Right atrium auricular region (tissue), 2 donors: ENCODE measurements at places on chromosomes 1 and 21. TPM values are rescaled to one million over a fixed set of nuclear protein-coding genes. Genes with fewer than 3 reads are reported as not detected.

The TOR1AIP1 gene
- total RNA-seq, result 66.7 TPM

The AUNIP gene
- total RNA-seq, result not detected

The TMEM61 gene
- total RNA-seq, result not detected

The ARL8A gene
- 41.6 TPM for total RNA-seq

The HPDL gene
- not detected for total RNA-seq

The OVAAL gene
- 0.70 TPM for total RNA-seq

The MTMR11 gene
- 9.6 TPM for total RNA-seq

GRCh38 chr1:117672756-117673155 is 66.9 kb downstream of the TENT5C start:
- no peak for DNase-seq
- H3K36me3 ChIP-seq, result no peaks in the 10 kb centered on the region
- no peak overlapping the region for H3K4me3 ChIP-seq
- H3K27ac ChIP-seq, result peak overlapping the region; percentile 73

- no peaks in the 10 kb centered on the region for H3K27me3 ChIP-seq
- peak; percentile 90 for DNase-seq
- H3K4me1 ChIP-seq, result peaks cover 33% of the 10 kb centered on the region
- H3K36me3 ChIP-seq, result peaks cover 9% of the 10 kb centered on the region
Observed at GRCh38 chr1:154326546-154327465, 1.5 kb downstream of the ATP8B2 start.

GRCh38 chr1:119732465-119733168 is 20.9 kb downstream of the PHGDH start:
- H3K4me1 ChIP-seq, result peaks cover 17% of the 10 kb centered on the region
- H3K36me3 ChIP-seq, result no peaks in the 10 kb centered on the region
- no peaks in the 10 kb centered on the region for H3K27me3 ChIP-seq

GRCh38 chr1:226788965-226789364 is 49.9 kb upstream of the ITPKB start:
- no peaks in the 10 kb centered on the region for H3K27me3 ChIP-seq
- DNase-seq, result no peak
- H3K4me1 ChIP-seq, result no peaks in the 10 kb centered on the region
- H3K27ac ChIP-seq, result no peak overlapping the region
- H3K36me3 ChIP-seq, result no peaks in the 10 kb centered on the region

DNA sequence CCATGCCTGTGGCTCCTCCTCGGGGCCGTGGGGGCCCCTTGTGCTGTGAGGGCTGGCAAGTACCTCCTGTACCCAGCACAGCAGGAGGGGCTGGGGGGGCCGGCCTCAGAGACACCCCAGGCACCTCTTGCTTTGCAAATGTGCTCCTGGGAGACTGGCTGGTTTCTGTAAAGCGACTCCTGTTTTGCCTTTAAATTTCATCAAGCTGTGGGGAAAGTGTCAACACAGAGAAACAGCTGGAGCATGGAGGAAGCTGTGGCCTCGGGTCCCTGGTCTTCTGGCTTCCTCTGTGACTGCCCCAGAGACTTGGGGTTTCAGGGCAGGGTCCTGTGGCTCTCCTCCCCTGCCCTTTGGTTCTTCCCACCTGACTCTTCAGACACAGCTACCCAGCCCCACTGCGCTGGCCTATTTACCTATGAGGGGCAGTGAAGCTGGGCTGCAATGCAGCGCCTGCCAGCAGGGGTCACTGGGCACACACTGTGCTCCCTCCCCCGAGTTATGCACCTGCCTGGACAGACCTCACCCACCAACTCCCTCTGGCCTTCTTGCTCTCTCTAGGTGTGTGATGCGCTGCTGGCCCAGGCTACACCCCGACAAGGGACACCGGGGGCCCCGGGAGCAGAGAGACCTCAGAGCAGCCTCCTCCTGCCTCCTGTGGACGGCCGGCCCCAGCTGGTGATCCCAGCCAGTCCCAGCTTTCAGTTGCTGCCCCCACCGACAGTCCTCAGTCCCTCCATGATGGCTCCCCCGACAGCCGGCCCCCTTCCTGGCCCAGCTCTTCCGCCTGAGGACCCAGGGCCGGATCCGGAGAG is 17.6 kb upstream of the PEX10 start:
- no peaks in the 10 kb centered on the region for H3K36me3 ChIP-seq
- H3K27ac ChIP-seq, result no peak overlapping the region
- DNase-seq, result no peak
- H3K4me3 ChIP-seq, result no peak overlapping the region
- H3K27me3 ChIP-seq, result no peaks in the 10 kb centered on the region

DNA sequence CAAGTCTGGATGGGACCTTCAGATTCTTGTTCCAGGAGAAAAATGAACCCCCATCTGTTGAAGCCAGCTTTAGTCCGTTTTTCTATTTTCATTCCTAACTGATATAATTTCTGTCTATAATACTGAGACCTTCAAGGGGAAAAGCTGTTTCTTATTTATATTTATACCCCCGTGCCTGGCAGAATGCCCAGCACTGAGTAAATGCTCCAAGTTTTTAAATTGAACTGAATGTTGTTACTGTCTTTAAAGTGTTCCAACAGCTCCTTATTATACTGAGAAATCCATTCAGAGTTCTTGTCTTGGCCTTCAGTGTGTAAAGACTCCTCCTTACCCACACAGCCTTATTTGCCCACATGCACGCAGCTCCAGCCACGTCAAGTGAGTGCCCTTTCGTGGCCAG is 178.6 kb upstream of the HMGB4 start:
- no peaks in the 10 kb centered on the region for H3K27me3 ChIP-seq
- no peak overlapping the region for H3K4me3 ChIP-seq
- H3K4me1 ChIP-seq, result no peaks in the 10 kb centered on the region
- H3K36me3 ChIP-seq, result no peaks in the 10 kb centered on the region
- no peak for DNase-seq

DNA sequence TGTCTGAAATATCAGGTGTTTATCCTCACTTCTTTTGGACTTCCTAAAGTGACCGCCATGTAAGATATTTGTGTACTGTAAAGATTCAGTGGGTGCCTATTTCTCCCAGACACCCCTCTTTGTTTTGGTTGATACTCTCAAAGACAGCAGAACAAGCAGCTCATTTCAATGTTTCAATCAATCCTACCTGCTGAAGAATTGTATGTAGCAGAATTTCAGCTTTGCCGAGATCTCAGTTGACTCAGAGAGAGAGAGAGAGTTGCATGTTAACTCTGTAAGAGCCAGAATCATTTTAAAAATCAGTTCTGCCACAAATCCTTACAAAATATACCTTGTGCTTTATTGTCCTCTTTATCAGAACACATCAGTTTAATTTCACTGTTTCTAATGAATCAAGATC is 987.3 kb downstream of the ADGRL2 start:
- no peak overlapping the region for H3K4me3 ChIP-seq
- H3K4me1 ChIP-seq, result no peaks in the 10 kb centered on the region
- no peak overlapping the region for H3K27ac ChIP-seq
- H3K36me3 ChIP-seq, result no peaks in the 10 kb centered on the region
- H3K27me3 ChIP-seq, result no peaks in the 10 kb centered on the region

- no peak overlapping the region for H3K27ac ChIP-seq
- no peaks in the 10 kb centered on the region for H3K4me1 ChIP-seq
- peak; percentile 42 for DNase-seq
- H3K36me3 ChIP-seq, result no peaks in the 10 kb centered on the region
- H3K27me3 ChIP-seq, result no peaks in the 10 kb centered on the region
Observed at GRCh38 chr1:225677350-225678124, 24.6 kb upstream of the ENAH start.

DNA sequence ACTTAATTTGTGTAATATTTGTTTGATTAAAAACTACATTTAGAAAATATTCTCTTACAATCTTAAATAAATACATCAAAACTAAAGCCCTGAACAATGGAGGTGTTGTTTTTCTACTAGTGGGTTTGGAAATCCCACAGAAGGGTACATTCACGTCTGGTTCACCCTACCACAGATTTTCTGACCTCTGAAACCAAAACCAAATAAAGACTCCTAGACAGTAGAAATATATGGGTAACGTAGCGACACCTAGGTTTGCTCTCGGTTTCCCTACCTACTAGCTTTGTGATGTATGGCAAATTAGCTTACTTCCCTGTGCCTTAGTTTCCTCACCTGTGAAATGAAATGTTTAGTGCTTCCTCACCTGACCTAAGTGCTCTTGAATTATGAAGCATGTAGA is 312.6 kb downstream of the DPYD start:
- H3K36me3 ChIP-seq, result no peaks in the 10 kb centered on the region
- H3K27me3 ChIP-seq, result no peaks in the 10 kb centered on the region
- no peaks in the 10 kb centered on the region for H3K4me1 ChIP-seq

GRCh38 chr21:29546071-29546470 is 247.3 kb downstream of the BACH1 start:
- no peaks in the 10 kb centered on the region for H3K36me3 ChIP-seq
- no peaks in the 10 kb centered on the region for H3K4me1 ChIP-seq
- DNase-seq, result no peak
- H3K27me3 ChIP-seq, result no peaks in the 10 kb centered on the region
